ENCODE measurements at places on chromosomes 2 and 18. TPM values are rescaled to one million over a fixed set of nuclear protein-coding genes. Genes with fewer than 3 reads are reported as not detected.

GRCh38 chr2:219733746-219734145 is 106.3 kb downstream of the SLC4A3 start:
- no peak for DNase-seq

- no peak for DNase-seq
Observed at GRCh38 chr2:46984040-46984439, 68.4 kb upstream of the MCFD2 start.

DNA sequence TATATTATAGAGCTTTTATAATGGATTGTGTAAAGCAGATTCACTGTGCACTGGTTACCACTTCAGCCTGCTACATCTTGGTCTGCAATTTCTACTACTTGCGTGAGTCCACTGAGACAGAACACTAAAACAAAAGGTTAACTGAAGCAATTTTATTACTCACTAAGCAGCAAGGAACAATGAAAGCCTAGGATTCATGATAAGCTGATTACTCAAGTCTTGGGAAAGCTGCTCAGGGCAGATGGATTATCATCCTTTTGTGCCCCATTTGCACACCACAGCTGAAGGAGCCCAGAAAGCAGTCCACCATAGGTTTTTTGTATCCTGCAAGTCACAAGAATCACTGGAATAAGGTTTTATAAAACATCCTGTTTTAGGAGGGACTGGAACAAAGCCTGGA is 1215.2 kb upstream of the TMEFF2 start:
- DNase-seq: no peak

- DNase-seq: peak; percentile 74
Observed at GRCh38 chr2:105802587-105802986, 57.9 kb downstream of the NCK2 start.

- no peak for DNase-seq
Observed at GRCh38 chr2:231124838-231125568, at the start of gene HTR2B. TSS of gene HTR2B (minus strand) at chr2:231125042. CDS start at chr2:231123764, 1,278 bp downstream.

GRCh38 chr2:23694058-23695045 is 232.6 kb downstream of the ATAD2B start:
- no peak for DNase-seq

- DNase-seq: peak; percentile 3
Observed at GRCh38 chr18:36828157-36828629, 609 bp downstream of the TPGS2 start.

PELI1 gene
- 25.5 TPM for total RNA-seq

- no peak for DNase-seq
Observed at GRCh38 chr2:217555081-217555876, 447.5 kb downstream of the TNS1 start.

DNA sequence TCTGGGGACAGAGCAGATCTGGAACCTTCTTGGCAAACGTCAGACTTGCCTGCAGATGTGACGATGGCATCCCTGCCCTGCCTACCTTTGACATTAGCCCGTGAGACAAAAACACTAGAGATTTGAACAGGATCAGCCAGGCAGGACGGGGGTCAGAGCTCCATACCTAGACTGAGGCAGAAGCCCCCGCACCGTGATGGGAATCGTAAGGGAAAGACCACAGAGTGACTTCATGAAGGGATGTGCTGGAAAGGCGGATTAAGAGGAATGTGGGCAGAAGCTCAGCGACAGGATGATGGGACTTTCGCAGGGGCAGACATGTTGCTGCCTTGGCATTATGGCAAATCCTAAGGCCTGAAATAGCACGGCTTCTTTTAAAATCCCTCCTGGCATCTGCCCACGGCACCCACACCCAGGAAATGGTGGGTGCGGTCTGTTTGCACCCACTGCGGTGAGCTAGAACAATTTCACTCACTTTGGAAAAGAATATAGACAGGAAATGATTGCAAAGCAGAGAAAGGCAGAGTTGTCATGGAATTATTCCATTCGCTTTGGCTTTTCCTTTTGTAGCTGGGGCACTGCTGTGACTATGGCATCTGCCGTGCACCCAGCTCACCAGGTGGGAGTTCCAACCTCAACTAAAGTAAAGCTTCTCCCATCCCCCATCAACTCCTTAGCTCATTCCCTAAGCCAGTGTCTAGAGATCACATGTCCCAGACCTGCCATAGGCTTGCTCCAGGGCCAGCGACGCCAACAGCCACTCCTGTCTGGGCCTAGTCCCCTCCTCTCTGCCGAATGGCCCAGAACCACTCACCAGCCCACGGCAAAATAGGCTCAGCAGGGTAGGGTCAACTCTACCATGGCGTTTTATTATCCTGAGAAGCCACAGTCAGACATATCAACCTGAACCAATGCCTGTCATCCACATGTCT is 112.7 kb upstream of the NPAS2 start:
- DNase-seq: no peak

TACR1 gene
- not detected for total RNA-seq

- DNase-seq: no peak
Observed at GRCh38 chr2:71962911-71963694, 184.6 kb downstream of the CYP26B1 start.

POLR1B gene
- 67.1 TPM for total RNA-seq

- no peak for DNase-seq
Observed at GRCh38 chr2:182728014-182728413, 12.0 kb downstream of the DNAJC10 start.

ACOXL gene
- 0.27 TPM for total RNA-seq

- DNase-seq: no peak
Observed at GRCh38 chr2:218029366-218030360, 26.9 kb upstream of the TNS1 start.

DNA sequence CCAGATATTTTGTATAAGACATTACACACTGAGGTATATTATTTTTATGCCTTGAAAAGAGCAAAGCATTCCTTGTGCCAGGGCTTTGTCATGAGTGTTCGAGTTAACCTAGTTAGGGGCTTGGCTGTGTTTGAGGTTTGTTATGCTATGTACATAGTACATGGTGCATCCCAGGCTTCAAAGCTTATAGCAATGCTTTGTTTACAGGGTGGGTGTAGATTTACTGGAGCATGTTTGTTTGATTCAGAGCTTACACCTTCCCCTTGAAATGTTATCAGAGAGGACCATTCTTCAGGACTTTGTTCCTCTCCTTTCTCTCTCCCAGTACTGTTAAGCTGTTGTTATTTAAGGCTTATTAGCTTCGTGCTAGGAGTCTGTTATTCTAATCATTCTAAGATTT is 738.7 kb upstream of the LRRTM4 start:
- no peak for DNase-seq

DNA sequence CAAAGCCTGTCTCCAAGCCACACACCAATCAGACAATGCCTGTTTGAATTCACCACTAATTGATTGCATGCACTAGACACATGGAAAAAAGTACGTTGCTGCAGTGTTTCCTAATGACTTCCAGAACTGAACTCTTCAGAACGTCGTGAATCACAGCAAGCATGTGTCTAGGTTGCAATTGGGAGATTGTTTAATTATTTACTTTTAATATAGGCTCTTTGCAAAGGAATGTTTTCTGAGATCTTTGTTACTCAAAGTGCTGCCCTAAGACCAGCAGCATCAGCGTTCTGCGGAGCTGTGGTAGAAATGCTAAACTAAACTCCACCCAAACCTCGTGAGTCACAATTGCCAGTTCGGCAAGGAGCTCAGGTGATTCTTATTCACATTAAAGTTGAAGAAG is 52.7 kb upstream of the CCDC68 start:
- DNase-seq: no peak

DNA sequence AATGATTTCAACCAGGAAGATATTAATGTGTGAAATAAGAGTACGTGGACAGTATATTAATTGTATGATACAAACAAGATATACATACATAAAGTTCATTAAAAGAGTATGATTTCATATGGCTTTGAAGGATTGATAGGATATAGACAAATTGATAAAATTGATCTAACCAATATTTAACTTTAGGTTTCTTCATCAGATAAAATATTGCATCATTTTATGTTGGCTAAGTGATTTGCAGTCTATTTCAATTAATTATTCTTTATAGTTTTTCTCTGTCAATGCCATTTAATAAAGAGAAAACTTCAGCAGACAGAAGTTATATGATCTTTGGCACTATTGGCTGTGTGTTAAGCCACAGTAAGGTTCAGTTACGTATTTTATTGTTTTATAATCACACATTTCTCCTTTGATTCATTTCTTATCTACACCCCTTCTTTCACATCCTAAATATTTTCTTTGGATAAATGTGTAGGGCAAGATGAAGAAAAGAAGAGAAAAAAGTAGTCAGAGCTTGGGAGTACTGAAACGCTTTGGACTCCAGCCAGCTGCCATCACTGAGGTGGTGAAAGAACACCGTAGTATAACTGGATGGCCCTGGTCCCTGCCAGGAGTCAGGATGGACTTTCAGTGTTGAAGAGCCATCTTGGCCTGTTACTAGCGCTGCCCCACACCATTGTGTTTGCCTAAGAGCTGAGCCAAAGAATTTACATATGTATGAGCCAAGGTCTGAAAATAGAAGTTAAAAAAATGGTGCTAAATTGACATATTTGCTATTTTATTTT is 9.8 kb upstream of the CPS1 start:
- DNase-seq: no peak

DNA sequence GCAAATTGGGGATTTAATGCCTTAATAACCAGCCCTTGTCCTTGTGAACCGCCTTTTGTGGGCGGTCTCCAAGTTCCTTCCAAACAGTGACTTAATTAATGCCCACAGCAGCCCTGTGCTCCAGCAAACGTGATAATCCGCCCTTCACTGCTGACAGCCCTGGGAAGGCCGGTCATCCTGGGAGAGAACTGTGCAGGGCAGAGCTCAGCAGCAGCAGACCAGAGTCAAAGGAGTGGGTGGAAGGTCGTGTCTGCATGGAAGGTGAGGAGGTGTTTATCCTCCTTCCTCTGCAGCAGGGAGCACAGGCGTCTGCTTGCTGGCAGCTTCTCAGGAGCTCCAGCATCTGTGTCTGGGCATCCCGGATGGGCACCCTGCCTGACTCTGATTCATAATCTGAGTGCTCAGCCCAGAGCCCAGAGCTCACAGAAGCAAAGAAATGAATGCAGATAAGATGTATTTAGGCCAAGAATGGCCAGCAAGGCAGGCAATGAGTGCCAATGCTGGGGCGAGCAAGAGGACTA is 270.0 kb upstream of the PXDN start:
- DNase-seq: no peak

DNA sequence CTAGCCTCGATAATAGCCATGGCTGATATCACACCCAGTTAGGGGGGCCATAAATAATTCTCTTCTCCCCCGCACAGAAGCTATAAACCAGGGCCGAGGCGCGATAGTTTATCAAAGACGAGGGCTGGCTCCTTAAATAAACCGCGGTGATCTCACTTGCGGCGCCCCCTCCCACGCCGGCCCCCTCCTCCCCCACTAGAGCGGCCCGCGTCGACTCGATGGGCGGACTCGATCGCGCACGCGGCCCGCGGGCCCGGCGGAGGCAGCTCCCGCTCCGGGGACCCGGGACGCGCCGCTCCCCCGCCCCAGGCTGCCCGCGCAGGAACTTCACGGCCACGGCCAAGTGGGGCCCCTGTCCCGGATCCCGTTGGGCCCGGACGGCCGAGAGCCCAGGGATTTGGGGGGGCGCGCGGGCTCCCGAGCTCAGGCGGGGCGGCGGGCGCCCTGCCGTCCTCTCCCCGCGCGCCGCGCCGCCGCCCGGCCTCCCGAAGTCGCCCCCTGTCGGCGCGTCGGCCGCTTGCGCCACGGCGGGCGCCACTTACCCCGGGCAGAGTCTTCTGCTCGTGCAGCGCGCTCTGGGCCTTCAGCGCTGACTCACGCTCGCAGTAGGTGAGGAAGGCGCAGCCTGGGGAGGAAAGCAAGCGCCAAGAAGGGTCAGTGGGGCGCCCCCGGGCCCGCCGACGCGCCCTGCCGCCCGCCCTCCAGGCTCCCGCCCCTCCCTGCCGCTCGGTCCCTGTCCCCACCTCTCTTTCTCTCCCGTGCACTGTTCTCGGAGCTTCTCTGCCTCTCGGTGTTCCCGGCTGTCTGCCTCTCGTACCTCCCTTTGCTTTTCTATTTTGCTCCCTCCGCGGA is 80.4 kb downstream of the CELF4 start:
- no peak for DNase-seq

- no peak for DNase-seq
Observed at GRCh38 chr2:37402636-37403035, 58.2 kb downstream of the QPCT start.

- DNase-seq: peak; percentile 21
Observed at GRCh38 chr2:219119422-219120043, 41.1 kb downstream of the NHEJ1 start.

GRCh38 chr2:15177103-15177502 is 384.0 kb downstream of the NBAS start:
- DNase-seq: peak; percentile 31

SPHKAP gene
- total RNA-seq: not detected

DNA sequence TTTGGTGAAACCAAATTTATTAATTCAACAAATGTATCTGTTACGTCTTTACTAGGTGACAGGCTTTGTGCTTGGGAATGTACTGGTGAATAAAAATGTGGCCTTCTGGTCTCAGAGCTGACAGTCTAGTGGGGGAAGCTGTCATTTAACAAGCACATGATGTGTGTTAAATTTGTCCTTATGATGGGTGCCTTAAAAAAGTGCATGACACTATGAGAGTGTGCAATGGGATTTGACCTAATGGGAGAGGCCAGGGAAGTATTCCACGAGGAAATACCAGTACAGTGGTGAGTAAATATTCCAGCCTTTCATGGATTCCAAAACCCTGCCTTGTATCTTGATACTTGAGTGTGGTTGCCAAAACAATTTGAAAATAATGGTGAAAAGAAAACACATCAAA is 308.9 kb downstream of the PLCL1 start:
- no peak for DNase-seq

LYG1 gene
- total RNA-seq: 1.0 TPM

DOCK10 gene
- total RNA-seq: 135 TPM

DNA sequence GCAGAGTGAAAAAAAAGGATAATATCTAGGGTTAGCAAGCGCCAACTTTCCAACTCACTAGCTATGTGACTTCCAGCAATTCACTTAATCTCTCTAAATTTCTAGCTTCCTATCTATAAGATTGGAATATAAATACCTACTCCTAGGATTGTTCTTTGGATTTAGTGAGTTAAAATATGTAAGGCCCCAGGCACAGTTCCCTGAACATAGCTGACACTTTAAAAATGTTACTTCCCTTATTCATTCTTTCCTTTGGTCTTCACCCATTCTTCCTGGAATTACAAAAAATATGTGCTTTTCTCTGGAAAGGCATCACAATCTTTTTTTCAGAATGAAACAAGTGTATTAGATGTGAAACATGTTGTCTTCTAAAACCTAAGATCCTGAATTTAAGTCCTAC is 365.7 kb downstream of the RBM43 start:
- DNase-seq: no peak

GRCh38 chr2:113156278-113157117 is 17.3 kb upstream of the PSD4 start:
- no peak for DNase-seq

- DNase-seq: no peak
Observed at GRCh38 chr2:23912054-23912453, 14.9 kb downstream of the ATAD2B start.

DNA sequence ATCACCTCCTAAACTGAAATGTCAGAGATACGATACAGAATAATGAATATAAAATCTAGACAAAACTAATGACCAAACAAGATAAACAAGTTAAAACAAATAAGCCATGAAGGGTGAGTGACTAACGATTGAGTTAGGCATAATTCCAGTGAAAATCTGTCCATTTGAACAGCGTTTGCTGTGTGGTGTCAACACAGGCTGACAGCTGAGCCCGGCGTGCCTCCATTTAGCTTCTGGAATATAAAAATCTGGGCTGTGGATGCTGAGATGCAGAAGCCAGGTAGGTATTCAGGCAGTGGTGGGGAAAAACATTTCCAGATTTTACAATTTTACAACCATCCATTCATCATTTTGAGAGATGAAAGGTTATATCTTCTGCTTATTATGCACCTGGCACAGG is 2041.4 kb upstream of the CELF4 start:
- DNase-seq: no peak
